ENCODE measurements at places on chromosomes 12 and 14.
A peak's percentile ranks its signal among the peaks of the same experiment; 100 is the strongest.

DNA sequence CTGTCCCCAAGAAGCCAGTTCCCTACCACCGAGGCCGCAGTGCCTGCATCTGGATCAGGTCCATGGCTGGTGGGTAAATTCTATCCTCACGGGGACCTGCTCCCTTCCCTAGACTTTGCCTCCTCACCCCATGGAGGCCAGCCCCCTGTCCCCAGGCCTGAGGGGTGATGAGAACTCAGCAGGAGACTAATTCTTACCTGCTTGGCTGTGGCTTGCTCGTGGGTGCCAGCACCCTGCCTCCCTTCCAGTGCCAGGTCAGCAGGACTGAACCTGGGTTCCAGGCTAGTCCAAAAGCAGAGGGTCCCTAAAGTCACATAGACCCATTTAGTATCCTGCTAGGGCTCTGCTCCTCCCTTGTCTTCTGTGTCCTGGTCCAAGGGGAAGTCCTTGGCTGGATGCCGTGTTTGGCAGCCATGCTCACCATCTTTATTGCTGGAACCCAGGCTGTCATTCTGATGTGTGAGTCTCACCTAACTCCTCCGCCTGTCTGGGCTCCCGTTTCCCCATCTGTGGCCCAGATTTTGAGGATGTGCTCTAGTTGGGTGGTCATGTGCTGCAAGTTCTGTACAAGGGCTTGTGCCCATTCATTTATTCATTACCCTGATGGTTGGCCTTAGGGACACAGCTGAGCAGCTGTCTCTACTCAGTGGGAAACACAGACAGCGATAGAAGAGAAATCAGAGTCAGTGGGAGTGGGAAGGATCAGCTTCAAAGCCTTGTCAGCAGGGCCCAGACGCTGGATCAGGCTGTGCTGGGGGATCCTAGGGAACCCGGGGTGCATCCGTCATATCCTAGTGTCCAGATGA is 949 bp downstream of the PLBD2 start:
- DNase-seq = peak; percentile 90

DNA sequence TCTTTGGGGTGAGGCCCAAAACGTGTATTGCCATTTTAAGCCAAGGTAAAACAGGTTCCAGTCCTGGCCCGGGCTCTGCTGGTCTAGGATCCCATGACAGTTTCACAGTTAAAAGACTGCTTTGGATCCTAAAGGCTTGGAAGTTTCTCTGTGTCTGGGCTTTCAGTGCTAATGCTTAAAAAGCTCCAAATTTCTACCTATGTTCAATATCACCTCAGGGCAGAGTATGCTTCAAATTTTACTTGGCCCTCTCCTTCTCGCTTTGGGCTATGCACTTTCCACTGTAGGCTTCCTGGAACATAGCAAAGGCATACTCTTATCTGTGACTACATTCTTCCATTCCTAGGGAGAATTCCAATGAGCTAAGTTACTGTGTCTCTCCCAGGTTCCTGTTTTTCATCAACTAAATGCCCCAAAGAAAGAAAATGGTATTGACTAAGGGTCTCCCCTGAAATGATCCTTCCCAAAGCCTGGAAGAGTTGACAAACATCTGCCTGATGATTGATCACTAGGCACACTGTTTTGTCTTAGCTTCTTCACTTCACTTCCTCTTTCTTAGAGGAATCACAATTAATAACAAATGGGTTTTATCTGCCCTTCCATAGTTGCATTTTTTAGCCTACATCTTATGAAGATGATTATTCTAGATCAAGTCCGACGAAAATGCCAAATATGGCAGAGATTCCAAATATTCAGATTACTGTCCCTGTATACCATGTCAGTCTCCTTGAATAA is 79.4 kb downstream of the TMTC2 start:
- no peak for DNase-seq

DNA sequence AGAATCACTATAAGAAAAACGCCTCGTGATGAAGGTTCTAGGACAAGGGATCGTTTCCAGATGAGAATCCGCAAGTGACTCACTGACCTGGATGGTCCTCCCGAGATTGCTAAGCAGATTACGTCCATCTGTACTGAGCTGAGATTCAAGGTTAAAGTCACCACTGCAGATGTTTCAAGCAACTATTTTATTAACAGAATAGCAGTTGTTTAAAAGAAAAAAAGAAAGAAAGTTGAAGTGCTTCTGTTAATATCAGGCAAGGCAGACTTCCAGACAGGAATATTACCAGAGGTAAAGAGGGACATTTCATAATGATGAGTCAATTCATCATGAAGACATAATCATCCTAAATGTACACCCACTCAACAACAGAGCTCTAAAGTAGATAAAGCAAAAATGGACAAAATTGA is 17.9 kb downstream of the PXN start:
- no peak for DNase-seq

GRCh38 chr12:19431407-19432308 is 7.6 kb upstream of the AEBP2 start:
- DNase-seq = no peak

DNA sequence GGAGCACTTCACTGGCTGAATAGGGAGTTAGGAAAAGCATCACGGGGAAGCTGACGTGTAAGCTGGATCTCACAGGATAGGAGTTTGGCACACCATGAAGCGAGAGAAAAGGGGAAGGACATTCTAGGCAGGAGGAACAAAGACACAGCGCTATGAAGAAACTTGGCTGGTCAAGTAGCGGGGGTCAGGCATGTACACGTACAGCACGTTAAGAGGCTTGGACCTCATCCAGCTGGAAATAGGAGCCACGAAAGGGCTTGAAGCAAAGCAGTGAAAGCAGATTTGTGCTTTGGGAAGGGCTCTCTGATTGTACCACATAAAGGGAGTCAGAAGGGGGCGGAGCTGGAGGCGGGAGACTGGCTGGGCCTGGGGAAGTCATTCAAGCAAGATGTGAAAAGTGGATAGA is 19.6 kb upstream of the GALNT8 start:
- no peak for DNase-seq

DNA sequence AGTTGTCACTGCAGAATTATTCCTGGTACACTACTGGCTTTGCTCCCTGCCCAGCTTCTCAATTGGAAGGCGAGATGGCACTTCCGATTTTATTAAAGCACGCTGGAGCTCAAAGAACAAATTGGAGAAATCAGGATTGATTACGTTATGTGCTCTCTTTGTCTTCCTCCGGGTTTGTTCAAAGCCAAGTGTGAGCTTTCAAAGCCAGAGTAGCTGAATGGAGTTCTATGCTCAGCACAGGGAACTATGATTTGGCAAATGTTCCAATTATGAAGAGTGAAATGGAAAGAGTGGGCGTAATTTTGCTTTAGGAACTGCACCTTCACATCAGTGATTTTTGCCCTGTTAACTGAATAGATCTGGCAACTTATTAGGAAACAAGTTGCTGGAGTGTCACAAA is 72.4 kb downstream of the FLRT2 start:
- no peak for DNase-seq

DNA sequence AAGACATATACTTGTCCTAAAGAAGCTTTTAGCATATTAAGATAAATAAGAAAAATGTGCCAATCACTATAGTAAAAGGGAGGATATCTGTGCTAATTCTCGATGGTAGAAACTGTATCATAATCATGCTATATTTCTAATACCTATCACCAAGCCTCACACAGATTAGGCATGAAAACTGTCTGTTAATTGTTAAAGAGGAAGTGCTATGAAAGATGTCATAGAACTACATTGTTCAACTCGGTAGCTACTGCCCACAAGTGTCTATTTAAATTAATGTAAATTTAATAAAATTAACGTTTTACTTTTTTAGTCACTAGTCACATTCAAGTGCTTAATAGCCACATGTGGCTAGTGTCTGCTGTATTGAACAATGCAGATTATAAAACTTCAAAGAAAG is 77.5 kb upstream of the KICS2 start:
- DNase-seq = no peak

- DNase-seq = no peak
These were observed 98.1 kb downstream of the WIF1 start for GRCh38 chr12:65022960-65023359.

DNA sequence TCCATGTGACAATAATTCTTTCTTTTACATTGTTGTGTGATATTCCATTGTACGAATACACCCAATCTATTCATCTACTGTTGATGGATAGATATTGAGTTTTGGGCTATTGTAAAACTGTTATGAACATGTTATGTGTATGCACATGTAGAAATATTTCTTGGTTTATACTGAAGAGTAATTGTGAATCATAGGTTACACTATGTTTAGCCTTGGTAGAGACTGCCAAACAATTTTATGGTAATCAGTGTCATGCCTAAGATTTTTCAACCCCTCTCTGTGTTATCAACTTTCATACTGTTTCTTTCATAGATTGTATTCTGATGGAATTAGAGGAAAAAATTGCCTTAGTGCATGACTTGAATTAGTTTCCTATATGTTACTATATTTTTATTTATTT is 39.5 kb downstream of the FRMD6 start:
- DNase-seq = no peak

DNA sequence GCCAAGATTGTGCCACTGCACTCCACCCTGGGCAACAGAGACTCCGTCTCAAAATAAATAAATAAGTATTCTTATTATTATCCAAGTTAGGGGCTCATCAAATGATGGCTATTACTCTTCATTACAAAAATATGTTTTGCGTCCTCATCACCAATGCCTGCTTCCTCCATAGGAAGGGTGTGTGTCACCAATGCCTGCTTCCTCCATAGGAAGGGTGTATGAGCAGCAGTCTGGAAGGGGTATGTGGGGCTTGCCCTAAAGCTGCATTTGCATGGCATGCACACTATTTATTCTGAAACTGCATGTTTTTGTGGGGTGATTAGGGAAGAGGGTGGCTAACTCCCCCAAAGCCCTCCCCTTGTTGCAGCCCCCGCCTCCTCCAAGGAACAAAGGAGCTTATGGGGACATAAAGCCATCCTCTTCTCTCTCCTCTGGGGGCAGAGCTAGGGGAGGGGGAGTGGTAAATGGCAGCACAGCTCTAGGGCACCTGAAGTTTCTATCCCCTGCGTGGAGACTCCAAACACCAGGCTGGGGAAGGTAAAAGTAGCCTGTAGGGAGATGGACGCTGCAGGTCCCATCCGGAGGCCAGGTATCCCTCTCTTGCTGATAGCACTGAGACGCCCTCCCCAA is 1.3 kb downstream of the CAMKK2 start:
- DNase-seq = no peak

DNA sequence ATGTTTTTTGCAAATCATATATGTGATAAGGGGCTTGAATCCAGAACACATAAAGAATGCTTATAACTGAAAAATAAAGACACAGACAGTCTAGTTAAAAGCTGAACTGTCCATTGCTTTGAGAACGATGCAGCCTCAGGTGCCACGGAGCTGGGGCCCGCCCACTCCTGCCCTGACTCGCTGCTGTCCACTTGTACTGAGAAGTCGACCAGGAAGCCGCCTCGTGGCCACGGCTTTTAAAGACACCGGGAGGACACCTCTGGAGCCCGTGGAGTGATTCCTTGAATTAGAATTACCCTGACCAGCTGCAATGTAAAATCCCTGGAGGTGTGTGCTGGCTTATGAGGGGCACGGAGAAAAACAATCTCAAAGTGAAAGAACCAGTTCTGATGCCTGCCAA is 23.9 kb upstream of the TEX22 start:
- no peak for DNase-seq

GRCh38 chr12:130117233-130117632 is 45.0 kb upstream of the FZD10 start:
- DNase-seq = no peak

DNA sequence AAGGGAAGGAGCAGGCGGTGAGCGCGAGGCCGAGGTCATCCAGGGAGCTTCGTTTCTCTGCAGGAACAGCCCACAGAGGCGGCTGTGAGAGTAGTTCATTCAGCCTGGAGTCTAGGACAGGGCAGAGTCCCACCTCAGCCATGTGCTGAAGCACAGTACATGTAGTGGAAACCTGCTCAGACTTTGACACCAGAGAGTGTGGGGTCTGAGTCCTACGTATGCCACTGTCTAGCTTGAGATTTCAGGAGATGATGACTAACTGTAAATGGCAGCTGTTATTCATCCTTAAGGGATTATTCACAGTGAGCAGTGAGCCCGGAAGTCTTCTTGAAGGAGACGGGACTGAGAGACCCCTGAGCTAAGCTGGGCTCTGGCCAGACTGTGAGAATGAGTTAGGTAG is 938 bp upstream of the SLC6A13 start:
- no peak for DNase-seq

GRCh38 chr14:22753586-22753985 is 12.9 kb upstream of the OXA1L start:
- no peak for DNase-seq

GRCh38 chr12:16608946-16609539 is 3.1 kb upstream of the LMO3 start:
- no peak for DNase-seq

GRCh38 chr14:93592786-93593185 is 162.0 kb downstream of the UNC79 start:
- DNase-seq = no peak

DNA sequence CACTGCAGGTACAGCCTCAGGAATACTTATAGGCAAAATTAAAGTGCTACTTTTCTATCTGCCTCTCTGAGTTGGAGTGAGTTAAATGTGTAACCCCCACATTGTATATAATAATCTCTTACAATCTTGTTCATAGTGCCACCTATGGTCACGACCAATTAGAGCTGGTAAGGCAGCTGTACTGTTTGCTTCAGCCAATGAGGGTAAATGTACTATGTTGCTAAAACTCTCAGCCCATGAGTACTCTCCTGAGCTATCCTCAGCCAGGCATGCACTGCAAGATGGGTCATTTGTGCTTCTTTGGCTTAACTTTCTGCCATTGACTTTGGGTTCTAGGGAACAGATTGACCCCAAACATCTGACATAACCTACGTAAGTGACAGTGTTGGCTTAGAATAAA is 15.0 kb upstream of the MDM2 start:
- DNase-seq = peak; percentile 35

GRCh38 chr14:62082779-62083178 is 320.6 kb downstream of the SNAPC1 start:
- DNase-seq = no peak

DNA sequence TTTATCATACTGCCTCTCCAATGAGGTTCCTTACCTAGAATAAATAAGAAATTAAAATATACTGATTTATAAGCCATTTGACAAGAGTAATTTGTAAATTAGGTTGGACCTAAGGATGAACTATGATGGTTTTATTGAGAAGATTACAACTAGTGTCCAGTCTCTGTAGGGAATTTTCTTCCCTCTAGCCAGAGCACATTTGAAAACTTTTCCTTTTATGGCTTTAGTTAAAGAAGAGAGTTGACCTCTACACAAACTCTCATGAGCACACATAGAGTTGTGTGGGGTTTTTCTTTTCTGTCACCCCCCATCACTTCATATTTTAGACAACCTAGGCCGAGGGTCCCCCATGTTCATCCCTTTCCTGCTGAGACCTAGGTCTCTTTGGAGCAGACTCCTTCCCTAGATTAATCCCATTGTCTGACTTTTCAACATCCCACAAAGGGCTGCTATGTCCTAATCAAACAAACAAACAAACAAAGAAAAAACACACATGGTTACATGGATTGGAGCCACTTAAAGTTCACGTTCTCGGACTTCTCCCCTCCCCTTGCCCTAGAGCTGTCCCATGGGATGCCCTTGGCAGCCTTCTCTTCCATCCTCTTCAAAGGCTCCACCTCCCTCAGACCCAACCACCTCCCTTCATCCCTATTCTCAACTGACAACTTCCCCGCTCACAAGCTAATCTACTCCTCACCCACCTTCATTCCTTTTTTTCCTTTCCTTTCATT is 40.7 kb downstream of the GPR135 start:
- DNase-seq = no peak
